ENCODE measurements at places on chromosomes 3 and 15.

DNA sequence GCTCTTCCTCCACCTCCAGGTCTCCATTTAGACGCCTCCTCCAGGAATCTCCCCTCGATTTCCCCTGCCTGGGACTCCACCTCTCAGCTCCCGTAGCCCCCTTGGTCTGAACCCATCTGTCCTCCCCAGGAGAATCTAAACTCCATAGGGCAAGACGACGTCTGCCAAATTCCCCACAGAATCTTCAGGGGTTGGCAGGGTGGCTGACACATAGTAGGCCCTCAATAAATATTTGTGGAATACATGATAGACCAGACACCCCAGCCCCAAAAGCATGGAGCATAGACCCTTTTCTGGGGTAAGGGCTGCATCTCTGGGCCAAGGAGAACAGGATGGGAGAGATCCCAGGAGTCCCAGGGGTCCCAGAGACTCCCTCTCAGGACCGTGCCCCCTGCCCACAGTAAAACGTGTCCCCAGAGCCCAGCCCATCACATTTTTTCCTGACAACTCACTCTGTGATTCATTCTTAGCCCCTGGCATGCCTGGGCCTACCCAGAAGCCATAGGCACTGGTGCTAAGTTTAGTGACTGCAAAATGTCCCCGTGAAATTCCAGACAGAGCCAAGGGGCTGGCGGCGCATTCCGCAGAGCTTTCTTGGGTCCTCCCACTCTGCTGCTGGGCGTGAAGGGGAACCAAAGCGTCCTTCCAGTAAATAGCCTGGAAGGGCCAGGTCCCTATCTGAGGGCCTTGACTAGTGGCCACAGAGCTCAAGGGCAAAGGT, 78.0 kb upstream of the SLC6A6 start:
- DNase-seq = no peak

DNA sequence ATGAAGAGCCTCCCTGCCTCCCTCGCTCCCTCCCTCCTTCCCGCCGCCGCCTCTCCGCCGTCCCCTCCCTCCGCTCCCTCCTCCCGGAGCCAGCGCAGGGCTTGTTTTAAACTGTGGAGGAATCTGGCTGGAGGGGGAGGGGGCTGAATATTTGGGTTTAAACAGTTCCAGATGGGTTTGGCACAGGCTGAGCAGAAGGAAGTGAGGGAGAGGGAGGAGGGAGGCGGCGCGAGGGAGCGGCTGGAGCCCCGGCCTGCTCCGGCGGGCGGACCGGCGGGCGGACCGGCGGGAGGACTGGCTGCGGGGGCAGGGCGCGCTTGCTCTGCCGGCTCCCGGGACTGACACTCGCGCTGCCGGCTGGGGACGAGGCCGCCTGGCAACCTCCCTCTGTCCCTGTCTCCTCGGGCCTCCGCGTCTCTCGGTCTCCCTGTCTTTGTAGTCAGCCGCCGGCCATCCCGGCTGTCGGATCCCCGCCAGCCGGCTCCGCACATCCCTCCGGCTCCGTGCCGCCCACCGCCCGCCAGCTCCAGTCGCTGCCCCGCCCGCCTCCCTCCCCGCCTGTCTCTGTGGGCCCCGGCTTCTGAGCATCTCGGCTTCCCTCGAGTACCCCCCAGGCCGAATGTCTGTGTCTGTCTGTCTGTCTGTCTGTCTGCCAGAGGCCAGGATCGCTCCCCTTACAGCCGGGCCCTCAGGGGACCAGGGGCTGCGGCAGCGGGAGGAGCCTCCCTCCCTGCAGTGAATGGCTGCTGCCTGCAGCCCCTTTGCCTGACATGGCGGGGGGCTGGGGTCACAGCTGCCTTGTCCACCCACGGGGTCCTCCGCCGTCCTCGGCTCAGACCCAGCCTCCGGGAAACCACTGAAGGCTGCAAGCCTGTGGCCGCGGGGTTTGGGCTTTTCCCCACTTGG, 7.6 kb downstream of the EPHB3 start:
- DNase-seq = no peak

- no peak for DNase-seq
Measured at GRCh38 chr3:42906070-42906847, at the start of gene ZNF662. TSS of gene ZNF662 (plus strand) at chr3:42906142. CDS start at chr3:42908115, 1,973 bp downstream.

GRCh38 chr3:129433565-129433964, 5.1 kb upstream of the EFCAB12 start:
- DNase-seq = no peak

GRCh38 chr3:129353589-129353941, 74.9 kb downstream of the EFCAB12 start:
- DNase-seq = no peak

DNA sequence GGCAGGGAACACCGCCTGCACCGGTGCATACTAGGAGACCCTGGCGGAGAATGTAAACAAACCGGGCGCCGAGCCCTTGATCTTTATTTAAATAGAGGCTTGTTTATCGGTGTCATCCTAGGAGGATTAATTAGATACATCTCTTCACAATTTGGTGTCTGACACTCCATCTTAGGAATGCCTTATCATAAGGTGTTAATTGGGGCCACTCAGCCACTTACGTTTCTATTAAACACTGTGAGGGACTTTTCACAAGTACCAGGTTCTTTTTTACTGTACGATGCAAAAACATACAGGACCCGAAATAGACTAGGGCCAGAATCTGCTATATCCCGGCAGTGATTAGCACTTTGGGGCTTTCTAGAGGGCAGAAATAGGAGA, 8.0 kb downstream of the EOMES start:
- DNase-seq = no peak

- no peak for DNase-seq
Measured at GRCh38 chr3:55571216-55571813, 84.2 kb upstream of the WNT5A start.

DNA sequence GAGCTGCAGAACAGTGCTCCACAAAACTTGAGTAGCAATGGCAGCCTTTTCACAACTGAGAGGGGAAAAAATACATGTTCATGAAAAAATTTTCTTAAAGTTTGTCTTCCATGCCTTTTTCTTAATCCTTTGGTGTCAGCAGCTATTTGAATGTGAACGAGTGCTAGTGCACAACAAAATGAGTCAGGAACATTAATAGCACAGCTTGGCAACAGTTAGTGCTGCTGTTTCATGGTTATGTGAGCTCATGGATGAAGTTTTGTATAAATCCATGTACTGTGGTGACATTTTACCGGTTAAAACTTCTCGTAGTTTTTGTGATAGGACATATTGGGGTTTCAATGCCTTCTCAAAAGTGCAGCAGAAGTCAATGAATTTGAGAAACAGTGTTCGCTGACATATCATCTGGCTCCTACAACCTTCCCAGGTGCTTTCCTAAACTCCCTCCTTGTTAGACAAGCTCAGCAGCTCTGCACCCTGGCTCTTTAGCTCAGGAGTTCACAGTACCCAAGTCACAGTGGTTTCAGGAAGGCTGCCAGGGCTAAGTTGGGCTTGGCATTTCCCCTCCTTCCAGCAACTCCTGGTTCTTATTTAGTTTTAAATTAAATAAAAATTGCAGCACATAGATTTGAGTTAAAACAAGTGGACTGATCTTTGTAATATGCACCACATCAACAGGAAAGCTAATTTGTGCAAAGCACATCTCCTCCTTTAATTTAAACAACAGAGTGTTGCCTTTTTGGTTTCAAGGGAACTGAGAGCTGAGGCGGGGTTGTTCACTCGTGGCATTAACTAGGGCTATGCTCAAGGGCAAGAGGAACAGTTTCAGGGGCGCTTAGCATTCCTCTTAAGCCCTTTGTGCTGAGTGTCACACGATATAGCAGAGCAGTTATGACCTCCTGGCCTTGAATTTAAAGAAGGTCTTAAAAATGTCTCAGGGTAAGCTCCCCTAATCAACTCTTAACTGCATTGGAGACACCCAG, 362.8 kb downstream of the CHST2 start:
- DNase-seq = no peak

All from GM12891 (cell line).